Posterior vena cava (tissue), 2 donors: ENCODE measurements at places on chromosomes 2 and 18. TPM values are rescaled to one million over a fixed set of nuclear protein-coding genes. Genes with fewer than 3 reads are reported as not detected.

ICA1L gene
- total RNA-seq = 12.0 TPM

- no peak for DNase-seq
Observed at GRCh38 chr2:27828305-27828704, 56.8 kb downstream of the MRPL33 start.

- no peak for DNase-seq
Observed at GRCh38 chr2:29817801-29818680, 103.3 kb downstream of the ALK start.

- DNase-seq = no peak
Observed at GRCh38 chr2:11305338-11305737, 39.1 kb downstream of the ROCK2 start.

- no peak for DNase-seq
Observed at GRCh38 chr18:23941791-23942190, 72.8 kb upstream of the TTC39C start.

ELAC1 gene
- total RNA-seq = 9.9 TPM

PNPT1 gene
- total RNA-seq = 20.4 TPM

- DNase-seq = no peak
Observed at GRCh38 chr2:60098996-60099395, 454.5 kb downstream of the BCL11A start.

GRCh38 chr2:36359067-36359466 is 3.5 kb downstream of the CRIM1 start:
- DNase-seq = no peak

- no peak for DNase-seq
Observed at GRCh38 chr18:13565228-13565627, 161.1 kb downstream of the FAM210A start.

- no peak for DNase-seq
Observed at GRCh38 chr2:201194097-201194496, 11.2 kb downstream of the CASP10 start.

GRCh38 chr2:24189551-24189950 is 14.7 kb downstream of the FAM228A start:
- no peak for DNase-seq

DNA sequence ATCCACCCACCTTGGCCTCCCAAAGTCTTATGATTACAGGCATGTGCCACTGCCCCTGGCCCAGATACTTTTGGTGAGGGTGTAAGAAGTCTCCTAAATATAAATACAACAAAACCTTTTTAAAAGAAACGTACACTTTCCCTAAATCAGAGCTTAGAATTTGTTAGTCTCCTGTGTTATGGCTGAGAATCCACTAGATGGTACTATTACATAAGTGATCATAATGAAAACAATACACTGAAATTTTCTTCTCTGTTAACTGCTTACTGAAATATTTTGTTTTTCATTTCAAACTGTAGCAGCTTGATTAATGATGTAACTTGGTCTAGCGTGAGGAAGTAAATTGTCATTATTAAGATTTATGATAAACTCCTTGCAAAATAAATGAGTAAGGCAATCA is 74.8 kb upstream of the FAM98A start:
- no peak for DNase-seq

- no peak for DNase-seq
Observed at GRCh38 chr18:13461469-13461868, 242.9 kb downstream of the LDLRAD4 start.

- no peak for DNase-seq
Observed at GRCh38 chr18:69097349-69097748, 299.5 kb downstream of the CCDC102B start.

MFSD6 gene
- total RNA-seq = 20.8 TPM

- no peak for DNase-seq
Observed at GRCh38 chr2:213065583-213066442, 85.6 kb downstream of the IKZF2 start.

GRCh38 chr2:157375384-157375783 is 49.8 kb upstream of the ERMN start:
- no peak for DNase-seq
